ENCODE measurements at places on chromosomes 11 and 22.

- no peak for DNase-seq
These were observed 2.1 kb downstream of the SSTR3 start for GRCh38 chr22:37210041-37210803.

DNA sequence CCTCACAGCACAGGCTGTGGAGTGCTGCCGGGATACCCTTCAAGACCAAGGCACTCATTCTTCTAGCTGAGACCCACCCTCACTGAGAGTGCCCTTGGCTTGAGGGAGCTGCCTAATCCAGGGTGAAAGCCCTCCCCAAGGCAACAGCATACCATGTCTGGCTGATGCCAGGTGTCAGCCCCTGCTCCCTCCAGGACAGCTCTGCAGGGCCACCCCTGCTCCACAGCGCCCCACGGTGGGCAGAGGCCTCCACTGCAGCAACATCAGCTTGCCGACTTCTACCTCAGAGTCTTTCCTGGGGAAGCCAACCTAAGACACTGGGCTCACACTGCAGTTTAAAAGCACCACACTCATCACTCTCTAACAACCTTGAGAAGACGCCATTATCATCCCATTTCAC lies 29.0 kb downstream of the TTLL1 start:
- peak; percentile 33 for DNase-seq

DNA sequence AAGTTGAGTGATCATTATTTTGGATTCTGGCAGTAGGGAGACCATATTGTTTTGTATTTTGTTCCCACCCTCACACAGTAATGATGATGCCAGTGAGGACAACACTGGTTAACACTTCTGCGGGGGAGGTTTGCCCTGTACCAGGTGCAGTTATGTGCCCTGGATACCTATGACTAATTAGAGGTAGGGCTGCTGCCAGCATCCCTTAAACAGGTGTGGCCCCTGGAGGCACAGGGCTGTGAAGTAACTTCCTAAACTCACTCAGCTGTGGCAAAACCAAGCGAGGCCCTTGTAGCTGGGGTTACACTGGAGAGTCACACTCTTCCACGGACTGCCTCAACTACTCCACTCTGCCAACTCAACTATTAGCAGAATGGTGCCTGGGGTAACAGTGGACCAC lies 64.5 kb downstream of the MCM5 start:
- DNase-seq = no peak

DNA sequence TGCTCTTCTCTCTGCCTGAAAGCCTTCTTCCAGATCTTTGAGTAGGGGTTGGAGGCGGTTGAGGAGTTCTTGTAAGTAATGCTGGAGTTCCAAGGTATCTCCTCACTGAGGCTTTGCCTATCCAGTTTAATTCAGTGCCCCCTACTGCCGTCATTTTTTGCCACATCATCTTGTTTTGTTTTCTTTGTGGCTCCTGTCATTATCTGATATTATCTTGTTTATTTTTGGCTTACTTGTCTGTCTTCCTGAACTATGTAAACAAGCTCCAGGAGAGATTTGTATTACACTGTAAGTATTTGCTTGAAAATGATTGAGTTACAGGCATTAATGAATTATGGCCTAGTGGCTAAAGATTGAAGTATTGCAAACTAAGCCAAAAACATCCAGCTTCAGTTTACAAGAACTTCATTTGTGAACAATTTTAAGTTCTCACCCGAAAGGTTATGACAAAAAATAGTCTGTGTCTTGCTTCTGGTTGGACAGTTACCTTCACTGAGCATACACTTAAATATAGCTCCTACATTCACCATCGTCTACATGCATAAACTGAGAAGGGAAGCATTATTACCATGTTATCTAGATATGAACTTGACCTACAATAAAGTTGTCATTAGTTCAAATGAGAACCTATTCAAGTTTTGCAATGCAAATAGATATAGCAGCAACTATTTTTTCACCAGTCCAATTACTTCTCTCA lies 154.8 kb downstream of the ARHGAP42 start:
- no peak for DNase-seq

DNA sequence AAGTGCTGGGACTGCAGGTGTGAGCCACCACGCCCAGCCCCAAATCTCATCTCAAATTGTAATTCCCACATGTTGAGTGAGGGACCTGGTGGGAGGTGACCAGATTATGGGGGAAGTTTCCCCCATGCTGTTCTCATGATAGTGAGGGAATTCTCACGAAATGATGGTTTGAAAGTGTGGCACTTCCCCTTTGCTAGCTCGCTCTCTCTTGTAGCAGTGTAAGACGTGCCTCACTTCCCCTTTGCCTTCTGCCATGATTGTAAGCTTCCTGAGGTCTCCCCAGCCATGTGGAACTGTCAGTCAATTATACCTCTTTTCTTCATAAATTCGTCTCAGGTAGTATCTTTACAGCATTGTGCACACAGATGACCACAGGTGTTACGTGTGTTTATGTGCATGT lies 357.8 kb downstream of the CADM1 start:
- no peak for DNase-seq

GRCh38 chr11:72591785-72592502 lies 82.3 kb downstream of the PDE2A start:
- DNase-seq = no peak

Data from suppressor macrophage (primary cell).